ENCODE measurements at places on chromosomes 7 and 10.

DNA sequence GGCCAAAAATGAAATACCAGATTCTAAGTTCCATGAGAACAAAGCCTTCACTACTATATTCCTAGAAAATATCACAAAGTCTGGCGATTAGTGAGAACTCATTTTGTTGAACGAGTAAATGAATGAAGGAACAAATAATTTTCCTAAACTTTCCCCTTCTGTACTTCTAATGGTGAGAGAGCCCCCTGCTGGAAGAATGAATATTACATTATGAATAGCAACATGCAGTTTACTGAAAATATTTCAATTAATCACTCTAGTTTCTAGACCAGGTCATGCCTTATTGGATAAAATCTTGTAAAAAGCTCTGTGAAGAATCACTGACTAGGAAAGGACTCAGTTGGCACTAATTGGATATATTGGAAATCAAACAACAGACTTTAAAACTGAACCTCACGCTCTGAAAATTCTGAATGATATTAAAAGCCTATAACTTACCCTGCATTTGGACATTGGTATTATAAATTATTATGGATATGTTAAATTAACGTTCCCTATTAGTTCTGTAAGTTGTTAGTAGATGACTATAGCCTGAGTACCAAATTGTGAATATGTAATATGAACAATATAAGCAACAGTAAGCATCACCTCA is 32.4 kb upstream of the MTPN start:
- DNase-seq = no peak
- peaks cover 3% of the 10 kb centered on the region for H3K4me1 ChIP-seq
- H3K4me3 ChIP-seq = no peak overlapping the region
- peaks cover 11% of the 10 kb centered on the region for H3K27me3 ChIP-seq
- no peaks in the 10 kb centered on the region for H3K36me3 ChIP-seq

- no peaks in the 10 kb centered on the region for H3K4me1 ChIP-seq
- DNase-seq = no peak
- no peaks in the 10 kb centered on the region for H3K36me3 ChIP-seq
- H3K4me3 ChIP-seq = no peak overlapping the region
- H3K27me3 ChIP-seq = no peaks in the 10 kb centered on the region
- no peak overlapping the region for H3K27ac ChIP-seq
Measured at GRCh38 chr10:112643600-112644264, 196.7 kb downstream of the VTI1A start.

DNA sequence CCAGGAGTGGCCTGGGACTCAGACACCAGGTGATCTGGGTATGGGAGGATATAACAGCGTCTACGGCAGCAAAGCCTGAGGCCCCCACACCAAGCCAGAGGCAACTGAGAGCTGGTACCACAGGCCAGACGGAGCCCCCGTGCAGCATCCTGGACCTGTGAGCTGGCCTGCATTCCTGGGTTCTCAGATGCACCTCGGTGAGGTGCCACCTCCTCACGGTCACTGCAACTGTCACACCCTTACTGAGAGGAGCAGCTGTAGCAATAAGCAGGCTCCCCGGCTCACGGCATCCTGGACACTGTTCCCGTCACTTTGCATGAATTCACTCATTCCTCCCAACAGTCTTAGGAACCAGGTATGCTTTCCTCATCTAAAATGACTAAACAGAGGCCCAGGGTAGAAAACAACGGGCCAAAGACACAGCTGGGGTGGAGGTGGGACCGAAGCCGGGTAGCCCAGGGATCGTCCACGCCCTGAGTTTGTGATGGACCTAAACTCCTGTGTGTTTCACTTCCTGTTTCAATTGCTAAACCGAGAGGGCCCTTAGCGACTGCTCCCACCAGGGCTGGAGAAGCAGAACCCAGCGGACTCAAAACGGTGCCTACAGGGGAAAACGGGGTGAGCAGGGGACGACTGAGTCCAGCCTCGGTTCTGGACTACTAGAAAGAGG is 98.7 kb downstream of the CTBP2 start:
- peaks cover 18% of the 10 kb centered on the region for H3K27me3 ChIP-seq
- H3K4me1 ChIP-seq = peaks cover 17% of the 10 kb centered on the region
- H3K27ac ChIP-seq = no peak overlapping the region
- no peak overlapping the region for H3K4me3 ChIP-seq
- H3K36me3 ChIP-seq = no peaks in the 10 kb centered on the region

DNA sequence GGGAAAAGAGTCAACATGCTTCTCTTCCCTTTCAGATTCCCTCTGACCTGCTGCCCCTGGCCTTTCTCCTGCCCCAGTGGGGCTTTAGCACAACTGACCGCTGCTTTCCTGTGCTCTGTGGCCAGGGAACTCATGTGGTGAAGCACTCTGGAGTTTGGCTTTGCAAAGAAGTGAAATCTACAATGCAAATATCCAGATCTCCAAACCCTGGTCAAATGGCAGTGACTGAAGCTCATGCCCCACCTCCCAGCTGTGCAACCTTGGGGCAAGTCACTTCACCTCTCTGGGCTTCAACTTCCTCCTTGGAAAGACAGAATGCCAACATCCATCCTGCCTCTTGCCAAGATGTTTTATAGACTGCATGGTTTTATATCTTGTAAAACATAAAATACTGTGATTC is 157.8 kb downstream of the NEURL1 start:
- H3K36me3 ChIP-seq = peaks cover 5% of the 10 kb centered on the region
- H3K27me3 ChIP-seq = no peaks in the 10 kb centered on the region
- DNase-seq = no peak
- H3K27ac ChIP-seq = no peak overlapping the region

- peaks cover 9% of the 10 kb centered on the region for H3K36me3 ChIP-seq
- peaks cover 58% of the 10 kb centered on the region for H3K4me1 ChIP-seq
- no peak overlapping the region for H3K4me3 ChIP-seq
- DNase-seq = no peak
- no peak overlapping the region for H3K27ac ChIP-seq
- H3K27me3 ChIP-seq = no peaks in the 10 kb centered on the region
Measured at GRCh38 chr7:30733691-30734090, 18.2 kb upstream of the INMT start.

Data from activated CD4-positive, alpha-beta T cell treated with anti-CD3 and anti-CD28 coated beads, Interleukin-2, amount 10 ng/mL, durations not matched to agents 7 days and 5 days (primary cell).